Naive B cell (primary cell): ENCODE measurements at places on chromosomes 3 and 15. TPM values are rescaled to one million over a fixed set of nuclear protein-coding genes. Genes with fewer than 3 reads are reported as not detected.

NOX5 gene
- polyA plus RNA-seq = not detected

NR2F2 gene
- not detected for polyA plus RNA-seq

TMEM207 gene
- not detected for polyA plus RNA-seq

TMCO5A gene
- polyA plus RNA-seq = not detected

PRRT3 gene
- polyA plus RNA-seq = 0.55 TPM

RBPMS2 gene
- polyA plus RNA-seq = 0.29 TPM

TRA2B gene
- polyA plus RNA-seq = 355 TPM

PLS1 gene
- polyA plus RNA-seq = 0.36 TPM

DNA sequence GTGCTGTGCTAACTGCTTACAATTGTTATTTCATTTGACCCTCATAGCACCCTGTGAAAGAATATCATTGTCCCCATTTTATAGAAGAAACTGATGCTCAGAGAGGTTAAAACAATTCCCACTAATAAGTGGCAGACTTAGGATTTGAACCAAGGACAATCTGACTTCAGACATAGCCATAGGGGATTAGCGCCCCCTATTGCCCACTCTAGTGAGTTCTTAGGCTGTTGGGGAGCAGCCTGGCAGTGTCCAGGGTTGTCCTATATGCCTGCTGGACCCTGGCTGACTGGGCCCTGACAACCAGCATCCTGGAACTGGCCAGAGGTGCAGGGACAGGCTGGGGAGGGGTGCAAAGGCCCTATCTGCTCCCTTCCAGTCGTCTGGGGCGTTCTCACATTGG is 15.4 kb downstream of the DPH3 start:
- DNase-seq = no peak

- no peak for DNase-seq
Observed at GRCh38 chr15:80739919-80740318, 39.3 kb upstream of the CEMIP start.

GRCh38 chr15:95290176-95290974 is 1040.1 kb upstream of the NR2F2 start:
- DNase-seq = no peak

DNA sequence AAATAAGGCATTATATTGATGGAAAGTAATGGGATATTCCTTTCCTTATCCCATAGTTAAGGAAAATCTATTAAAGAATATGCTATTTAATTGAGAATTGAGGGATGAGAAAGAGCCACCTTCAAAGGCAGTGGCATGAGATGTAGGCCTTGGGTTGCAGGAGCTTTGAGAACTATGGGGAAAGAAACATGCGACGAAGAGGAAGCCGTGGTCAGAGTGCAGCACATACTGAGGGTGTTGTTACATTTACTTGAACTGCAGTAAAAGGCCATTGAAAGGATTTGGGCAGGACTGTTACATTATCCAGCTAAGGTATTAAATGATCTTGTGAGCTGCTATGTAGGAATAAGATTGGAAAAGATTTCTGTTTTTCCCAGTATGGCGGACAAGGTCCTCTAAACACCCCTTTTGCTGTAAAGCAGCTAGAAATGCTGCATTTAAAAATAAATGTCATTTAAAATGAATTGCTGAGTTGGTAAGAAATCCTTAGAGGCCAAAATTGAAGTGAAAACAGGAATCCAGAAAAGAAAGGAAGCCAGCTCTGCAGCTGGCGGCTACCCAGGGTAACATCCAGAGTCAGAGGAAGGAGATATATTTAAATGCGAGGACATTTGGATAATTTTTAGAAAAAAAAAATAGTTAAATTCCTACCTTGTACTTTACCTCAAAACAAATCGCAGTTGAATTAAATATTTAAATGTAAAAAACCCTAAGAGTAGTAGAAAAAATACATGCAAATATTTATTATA is 61.7 kb downstream of the IL1RAP start:
- no peak for DNase-seq

DNA sequence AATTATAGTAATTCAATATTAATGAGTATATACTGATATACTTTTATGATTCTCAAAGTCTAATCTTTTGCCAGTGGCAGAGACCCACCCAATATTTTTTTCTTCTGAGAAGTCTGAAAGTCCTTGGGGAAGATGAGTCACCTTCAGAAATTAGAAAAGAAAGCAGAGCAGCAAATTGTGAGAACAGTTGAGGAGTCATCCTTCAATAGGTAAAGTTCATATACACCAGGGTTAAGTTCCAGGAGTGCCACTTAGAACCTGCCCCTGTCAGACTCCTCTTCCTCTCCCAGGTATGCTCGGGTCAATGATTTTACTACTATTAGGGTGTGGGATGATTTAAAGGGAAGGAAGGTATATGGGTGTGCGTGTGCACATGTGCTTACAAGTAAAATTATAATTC is 7.1 kb downstream of the CLRN1 start:
- no peak for DNase-seq

DNA sequence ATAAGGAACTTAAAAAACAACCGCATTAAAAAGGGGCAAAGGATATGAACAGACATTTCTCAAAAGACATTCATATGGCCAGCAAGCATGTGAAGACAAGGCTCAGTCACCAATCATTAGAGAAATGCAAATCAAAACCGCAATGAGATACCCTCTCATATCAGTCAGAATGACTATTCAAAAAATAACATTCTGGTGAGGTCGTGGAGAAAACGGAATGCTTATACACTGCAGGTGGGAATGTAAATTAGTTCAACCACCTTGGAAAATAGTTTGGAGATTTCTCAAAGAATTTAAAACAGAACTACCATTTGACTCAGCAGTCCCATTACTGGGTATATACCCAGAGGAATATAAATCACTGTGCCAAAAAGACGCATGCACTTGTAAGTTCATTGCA is 496.6 kb upstream of the SGO1 start:
- DNase-seq = no peak

GRCh38 chr3:189038773-189039745 is 132.7 kb upstream of the TPRG1 start:
- DNase-seq = no peak

GRCh38 chr3:24220859-24221657 is 273.6 kb downstream of the THRB start:
- no peak for DNase-seq

GRCh38 chr3:9045371-9045770 is 82.1 kb upstream of the RAD18 start:
- no peak for DNase-seq

- no peak for DNase-seq
Observed at GRCh38 chr15:99100245-99101173, 4.4 kb upstream of the SYNM start.

DNA sequence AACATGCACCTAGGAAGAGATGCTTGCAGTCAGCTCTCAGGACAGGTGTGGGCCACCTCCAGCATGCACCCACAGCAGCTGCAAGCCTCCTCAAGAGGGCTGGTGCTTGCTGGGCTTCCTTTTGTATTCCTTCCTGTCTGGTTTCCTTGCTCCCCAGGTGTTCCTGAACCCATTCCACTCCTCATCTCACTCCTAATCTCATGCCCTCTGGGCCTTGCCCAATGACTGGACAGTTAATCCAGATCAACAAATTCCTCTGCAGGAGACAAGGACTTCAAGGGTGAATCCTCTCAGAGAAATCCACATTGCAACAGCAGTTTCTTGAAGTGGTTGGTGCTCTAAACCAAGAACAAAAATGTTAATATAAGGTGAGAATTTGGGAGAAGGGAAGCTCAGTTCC is 30.7 kb downstream of the RASGRP1 start:
- no peak for DNase-seq

DNA sequence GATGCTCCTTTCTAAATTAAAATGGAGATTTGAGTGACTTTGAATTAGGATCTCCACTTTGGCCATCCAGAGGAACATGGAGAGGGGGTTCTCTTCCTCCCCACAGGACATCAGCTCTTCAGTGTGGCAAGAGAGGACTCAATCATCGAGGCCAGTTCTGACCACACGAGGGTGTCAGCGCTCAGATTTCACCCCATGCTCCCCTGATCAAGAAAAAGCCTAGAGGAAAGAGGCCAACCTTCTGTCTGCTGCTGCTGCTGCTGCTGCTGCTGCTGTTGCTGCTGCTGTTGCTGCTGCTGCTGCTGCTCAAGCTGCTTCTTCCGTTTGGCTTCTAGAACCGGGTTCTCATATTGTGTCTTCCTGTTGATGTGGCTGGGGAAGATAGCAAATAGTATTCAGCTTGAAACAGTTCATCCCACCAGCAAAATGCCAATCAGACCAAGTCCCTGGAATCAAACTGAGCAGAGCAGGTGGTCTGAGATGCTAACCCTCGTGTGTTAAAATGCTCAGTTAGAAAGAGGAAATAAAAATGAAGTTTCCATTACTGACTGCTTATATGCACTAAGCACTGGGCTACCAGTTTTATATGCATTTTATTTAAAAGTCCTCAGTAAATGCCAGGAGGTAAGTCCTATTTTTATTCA is 599.0 kb downstream of the MAGI1 start:
- no peak for DNase-seq

DNA sequence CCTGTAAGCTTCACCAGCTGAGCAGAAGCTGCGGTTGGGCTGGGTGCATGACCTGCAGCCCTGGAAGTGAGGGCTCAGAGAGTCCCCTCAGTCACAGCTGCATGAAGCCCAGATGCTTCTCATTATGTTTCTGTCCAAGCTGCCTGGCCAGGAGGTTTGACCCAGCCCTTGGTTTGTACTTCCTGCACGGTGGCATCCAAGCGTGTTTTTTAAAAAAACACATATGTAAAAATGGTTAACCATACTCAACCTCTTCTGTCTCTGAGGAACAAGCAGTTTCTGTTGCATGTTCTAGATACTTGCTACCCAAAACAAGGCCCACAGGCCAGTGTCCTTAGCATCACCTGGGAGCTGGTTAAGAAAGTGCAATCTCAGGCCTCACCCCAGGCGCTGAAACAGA is 76.0 kb upstream of the ATP10A start:
- peak; percentile 76 for DNase-seq

GRCh38 chr15:29873947-29874411 is 51.7 kb upstream of the TJP1 start:
- no peak for DNase-seq

DNA sequence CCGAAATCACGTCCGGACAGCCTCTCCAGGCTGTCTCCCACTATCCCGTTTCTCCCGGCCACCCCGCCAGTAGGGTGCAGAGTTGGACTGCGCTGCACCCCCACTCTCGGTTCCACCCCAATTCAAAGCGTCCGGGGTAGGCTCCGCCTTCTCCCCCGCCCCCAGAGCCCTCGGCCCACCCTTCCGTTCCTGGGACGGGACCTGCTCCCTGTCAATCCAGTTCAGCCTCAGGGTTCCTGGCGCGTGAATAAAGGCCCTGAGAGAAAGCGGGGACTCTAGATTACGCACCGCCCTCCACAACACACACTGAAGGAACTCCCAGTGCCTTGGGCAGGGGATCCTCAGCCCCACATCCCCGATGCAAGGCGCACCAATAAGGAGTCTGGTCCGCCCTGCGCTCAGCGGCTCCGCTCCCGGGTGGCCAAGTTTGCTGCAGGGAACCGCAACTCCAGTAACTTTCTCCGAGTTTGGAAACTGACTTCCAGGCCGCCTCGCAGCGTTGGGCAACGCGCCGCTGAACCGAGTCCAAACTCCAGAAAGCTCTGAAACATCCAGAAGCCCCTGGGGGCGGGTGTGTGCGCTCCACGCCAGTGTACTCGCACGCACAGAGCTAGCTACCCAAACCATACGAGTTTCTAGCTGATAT is 1.9 kb downstream of the ADAMTS9 start:
- no peak for DNase-seq

DNA sequence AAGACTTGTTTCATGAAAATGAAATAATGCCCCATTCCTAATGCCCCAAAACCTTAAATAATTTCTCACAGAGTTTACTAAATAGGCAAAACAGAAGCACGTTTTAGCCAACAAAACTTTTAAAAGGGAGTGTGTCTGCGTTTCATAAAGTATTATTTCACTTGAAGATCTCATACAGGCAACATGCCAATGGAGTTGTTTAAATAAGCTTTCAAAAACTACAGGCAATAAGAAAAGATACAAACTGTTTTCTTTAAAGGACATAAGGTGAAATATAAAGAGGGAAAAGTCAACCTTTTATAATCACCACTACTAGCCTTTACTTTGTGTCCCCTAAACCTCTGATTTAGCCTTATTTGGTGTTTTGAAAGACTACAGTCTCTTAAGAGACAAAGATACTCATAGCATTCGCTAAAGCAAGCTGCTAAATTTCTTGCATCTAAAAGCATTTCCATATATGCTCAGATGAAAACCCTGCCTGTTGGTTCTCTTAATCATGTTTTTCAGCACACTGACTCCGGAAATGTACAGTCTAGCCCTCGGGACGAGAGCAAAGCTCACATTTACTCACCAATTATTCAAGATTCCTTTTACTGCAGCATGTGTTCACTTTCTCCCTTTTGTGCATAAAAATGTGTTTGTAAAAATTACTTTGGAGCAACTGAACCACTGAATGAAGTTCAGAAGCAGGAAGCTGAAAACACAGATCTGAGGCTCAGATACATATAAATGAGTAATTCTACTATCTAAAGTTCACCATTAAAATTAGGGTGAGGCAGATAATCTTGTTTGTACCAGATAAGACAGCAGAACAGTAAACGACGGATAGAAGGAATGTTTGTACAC is 119.0 kb downstream of the GOLIM4 start:
- DNase-seq = no peak

DNA sequence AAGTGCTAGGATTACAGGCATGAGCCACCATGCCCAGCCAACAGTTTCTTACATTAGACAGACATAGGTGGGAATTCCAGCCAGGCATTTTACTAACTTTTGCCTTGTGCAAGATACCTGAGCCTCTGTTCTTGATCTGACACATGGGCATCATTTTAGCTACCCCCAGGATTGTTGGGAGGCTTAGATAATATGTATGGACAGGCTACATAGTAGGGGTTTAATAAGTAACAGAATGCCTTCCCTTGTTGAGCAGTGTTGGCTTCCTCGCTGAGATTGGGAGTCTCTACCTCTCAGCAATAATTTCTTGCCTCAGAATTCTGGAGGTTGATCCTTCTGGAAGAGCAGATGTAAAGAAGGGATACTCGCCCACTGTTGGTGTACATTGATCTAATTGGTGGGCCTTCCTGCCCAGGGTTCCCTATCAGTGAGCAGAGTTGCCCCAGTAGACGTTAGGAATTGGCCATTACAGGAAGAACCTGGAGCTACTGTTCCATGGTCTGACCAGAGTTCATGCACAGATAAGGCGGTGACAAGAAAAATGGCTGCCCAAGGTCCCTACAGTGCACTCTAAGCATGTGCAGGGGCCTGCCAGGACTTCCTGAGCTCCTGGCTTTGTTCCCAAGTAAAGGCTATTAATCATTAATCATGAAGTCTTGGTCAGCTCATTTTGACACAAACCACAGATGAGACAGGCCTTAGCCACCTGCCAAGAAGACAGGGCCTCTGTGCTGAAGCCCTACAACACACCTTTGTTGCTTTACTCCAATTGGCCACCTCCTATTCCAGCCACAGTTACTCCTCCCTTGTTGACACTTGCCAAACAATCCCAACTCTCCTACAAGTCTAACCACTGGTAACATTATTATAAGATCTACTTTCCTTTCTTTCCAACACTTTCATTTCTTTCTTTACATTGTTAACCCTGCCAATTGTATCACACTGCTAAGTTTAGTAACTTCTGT is 5.0 kb upstream of the IL17RE start:
- DNase-seq = no peak

GRCh38 chr3:11375333-11376088 is 103.3 kb downstream of the ATG7 start:
- DNase-seq = no peak
